8988T (cell line): ENCODE measurements at places on chromosomes 6 and 20.

DNA sequence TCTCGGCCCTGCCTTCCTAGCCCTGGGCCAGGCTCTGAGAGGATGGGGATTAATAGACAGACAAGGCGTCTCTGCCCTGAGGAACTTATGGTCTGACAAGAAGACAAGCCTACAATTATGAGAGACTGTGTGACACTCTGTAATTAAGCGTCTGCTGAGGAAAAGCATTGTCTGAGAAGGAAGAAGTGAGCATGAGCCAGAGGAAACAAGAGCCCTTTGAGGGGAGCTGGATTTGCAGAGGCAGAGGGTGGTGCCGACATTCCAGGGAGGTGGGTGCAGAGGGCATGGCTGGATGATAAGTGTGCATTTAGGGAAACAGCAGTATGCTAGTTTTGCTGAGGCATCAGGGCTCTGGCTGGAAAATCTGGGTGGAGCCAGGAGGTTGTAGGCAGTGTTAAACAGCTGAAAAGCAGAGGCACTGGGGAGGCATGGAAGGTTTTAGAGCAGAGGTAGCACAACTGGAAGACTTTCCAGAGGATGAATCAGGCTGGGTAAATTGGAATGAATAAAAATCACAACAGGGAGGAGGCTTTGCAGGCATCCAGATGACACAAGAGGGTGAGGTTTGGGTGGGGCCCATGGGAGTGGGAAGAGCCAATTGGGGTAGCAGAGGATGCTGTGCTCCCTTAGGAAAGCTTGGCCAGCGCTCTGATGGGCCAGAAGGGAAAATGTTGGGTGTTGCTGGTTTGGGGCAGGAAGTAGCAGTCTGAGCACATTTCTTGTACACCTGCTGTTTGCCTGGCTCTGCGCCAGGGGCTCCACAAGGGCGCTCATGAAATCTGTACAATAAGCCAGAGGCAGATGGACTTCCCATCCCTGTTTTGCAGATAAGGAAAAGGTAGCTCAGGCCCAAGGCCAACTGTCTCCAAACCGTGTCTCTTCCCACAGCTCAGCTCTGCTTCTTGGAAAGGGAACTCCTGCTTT is 74.0 kb upstream of the MYL9 start:
- no peak for DNase-seq

DNA sequence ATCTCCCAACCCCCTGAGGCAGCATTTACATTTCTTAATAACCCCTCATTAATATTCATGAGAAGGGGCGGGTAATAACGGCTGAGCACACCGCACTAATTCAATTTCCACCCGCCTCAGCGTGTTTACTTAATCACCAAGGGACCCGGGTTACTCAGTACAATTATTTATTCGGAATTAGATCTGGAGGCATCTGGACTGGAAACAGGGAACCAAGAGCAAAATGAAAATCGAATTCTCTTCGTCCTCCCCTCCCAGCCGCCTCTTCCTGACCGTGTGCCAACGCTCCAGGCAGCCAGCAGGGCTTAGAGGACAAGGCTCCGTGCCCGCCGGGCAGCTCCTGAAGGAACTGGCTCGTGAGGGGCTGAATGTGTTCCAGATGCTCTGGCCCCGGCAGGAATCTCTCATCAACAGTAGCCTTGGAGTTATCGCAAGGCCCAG is 23.5 kb upstream of the CTNNBL1 start:
- DNase-seq: no peak

GRCh38 chr6:71645299-71645698 is 241.1 kb upstream of the RIMS1 start:
- no peak for DNase-seq

GRCh38 chr6:120779441-120779840 is 554.8 kb downstream of the TBC1D32 start:
- no peak for DNase-seq

DNA sequence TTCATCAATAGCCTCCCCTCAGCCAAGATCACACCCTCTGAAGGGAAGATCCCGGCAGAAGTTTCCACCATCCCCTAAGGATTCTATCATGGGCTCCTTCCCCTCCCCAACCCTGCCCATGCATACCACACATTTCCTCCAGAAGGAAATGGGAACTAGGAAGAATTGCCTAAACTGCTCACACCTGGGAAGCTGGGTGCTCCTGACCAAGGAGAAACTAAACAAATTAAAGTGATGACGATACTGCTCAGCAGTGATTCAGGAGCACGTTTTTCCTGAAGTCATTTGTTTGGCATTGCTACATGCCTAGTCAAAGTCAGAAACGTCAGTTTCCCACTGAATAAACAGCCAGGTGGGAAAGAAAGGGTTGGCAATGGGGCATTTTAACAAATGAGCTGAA is 136.1 kb upstream of the CDYL start:
- DNase-seq: no peak
